ENCODE measurements at places on chromosomes 6 and 20. TPM values are rescaled to one million over a fixed set of nuclear protein-coding genes. Genes with fewer than 3 reads are reported as not detected.

Gene C20orf141
- not detected for total RNA-seq

Gene SCGN
- 2.2 TPM for total RNA-seq

Gene FRS3
- 4.4 TPM for total RNA-seq

Gene DIDO1
- 22.8 TPM for total RNA-seq

Gene RNF114
- total RNA-seq = 42.6 TPM

Gene B3GALT4
- 1.2 TPM for total RNA-seq

Gene CST2
- not detected for total RNA-seq

Gene EYA4
- total RNA-seq = not detected

Gene TMC2
- total RNA-seq = not detected

Gene TRAPPC3L
- total RNA-seq = not detected

Gene NOTCH4
- total RNA-seq = 9.6 TPM

Gene OR14J1
- not detected for total RNA-seq

Gene CLPSL1
- not detected for total RNA-seq

Gene APCDD1L
- total RNA-seq = 0.13 TPM

Gene FRK
- total RNA-seq = 12.6 TPM

Gene TULP1
- not detected for total RNA-seq

Gene MCCD1
- total RNA-seq = not detected

Gene C20orf202
- total RNA-seq = not detected

Gene GABRR2
- total RNA-seq = 0.58 TPM

Gene HLA-DMA
- total RNA-seq = 6.6 TPM

Gene ADGRF5
- 8.3 TPM for total RNA-seq

Gene ROS1
- total RNA-seq = 0.15 TPM

Gene TRIM38
- 4.3 TPM for total RNA-seq

Gene ZSCAN9
- total RNA-seq = 2.2 TPM

Gene PDYN
- not detected for total RNA-seq

Gene RHAG
- total RNA-seq = 0.38 TPM

Gene TSPO2
- 0.30 TPM for total RNA-seq
